ENCODE measurements at places on chromosomes 1 and 21.
A peak's percentile ranks its signal among the peaks of the same experiment; 100 is the strongest.

DNA sequence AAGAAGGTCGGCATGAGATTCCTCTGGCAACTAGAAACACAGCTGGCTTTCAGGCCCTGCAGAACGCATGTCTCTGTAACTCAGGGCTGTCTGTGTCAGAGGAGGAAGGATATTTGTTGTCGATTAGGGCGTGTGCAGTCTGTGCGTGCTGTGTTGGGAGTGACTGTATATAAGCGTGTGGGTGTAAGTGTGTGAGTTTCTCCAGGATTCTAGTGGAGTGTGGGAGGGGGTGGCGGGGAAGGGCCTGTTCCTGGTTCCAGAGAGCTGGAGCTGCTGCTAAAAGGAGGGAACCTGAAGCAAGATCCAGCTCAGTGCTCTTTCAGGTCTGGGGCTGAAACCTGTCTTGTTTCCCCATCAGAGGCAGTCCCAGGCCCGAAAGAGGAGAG is 74.3 kb downstream of the SLC16A1 start:
- DNase-seq, result no peak

DNA sequence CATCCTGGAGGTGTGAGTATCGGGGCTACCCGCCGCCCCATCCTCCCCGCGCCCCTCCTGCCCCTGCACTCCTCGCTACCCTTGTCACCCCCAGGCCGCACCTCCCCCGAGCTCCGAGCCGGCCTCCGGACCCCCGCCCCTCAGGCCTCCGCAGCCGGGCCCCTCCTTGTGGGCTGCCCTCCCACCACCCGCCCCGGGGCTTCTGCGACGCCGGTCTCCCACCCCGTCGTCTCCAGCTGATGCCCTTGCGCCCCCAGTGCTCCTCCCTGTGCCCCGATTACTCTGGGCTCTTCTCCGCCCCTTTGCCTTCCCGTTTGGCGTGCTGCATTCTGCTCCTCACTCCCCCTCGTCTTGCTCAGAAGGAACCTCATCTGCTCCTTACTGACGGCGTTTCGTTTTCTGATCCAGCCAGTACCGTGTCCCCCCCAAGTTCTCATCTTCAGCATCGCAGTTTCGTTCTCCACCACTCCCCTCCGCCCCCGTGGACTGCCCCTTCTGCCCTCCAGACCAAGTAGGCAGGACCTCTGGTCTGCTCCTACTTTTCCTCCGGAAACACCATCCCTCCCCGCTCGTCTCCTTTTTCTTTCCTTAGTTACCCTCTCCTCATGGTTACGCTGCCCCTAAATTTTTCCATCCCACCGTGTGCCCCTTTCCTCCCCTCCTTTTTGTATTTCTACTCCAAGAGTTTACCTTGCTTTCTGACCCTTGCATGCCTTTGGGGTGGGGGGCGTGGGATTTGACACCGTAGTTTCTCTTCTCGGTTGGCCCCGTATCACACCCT is 841 bp downstream of the SNX27 start:
- DNase-seq, result peak; percentile 9

DNA sequence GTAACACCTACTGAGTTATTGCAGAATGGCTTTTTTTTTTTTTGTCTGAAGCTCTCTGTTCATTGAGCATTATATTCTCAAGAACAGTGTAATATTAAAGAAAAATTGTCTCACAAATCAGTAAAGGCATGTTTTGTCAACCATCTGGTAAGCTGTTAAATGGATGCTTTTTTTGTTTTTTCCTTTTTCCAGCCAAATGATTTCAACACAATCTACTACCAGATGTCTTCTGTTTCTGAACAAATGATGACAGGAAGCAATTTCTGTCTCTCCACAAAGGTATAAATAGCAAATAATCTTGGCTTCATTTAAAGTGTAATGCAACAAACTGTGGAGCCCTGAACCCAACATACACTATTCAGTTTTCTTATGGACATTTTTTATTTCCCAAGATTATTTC is 78.6 kb upstream of the RGS2 start:
- no peak for DNase-seq

DNA sequence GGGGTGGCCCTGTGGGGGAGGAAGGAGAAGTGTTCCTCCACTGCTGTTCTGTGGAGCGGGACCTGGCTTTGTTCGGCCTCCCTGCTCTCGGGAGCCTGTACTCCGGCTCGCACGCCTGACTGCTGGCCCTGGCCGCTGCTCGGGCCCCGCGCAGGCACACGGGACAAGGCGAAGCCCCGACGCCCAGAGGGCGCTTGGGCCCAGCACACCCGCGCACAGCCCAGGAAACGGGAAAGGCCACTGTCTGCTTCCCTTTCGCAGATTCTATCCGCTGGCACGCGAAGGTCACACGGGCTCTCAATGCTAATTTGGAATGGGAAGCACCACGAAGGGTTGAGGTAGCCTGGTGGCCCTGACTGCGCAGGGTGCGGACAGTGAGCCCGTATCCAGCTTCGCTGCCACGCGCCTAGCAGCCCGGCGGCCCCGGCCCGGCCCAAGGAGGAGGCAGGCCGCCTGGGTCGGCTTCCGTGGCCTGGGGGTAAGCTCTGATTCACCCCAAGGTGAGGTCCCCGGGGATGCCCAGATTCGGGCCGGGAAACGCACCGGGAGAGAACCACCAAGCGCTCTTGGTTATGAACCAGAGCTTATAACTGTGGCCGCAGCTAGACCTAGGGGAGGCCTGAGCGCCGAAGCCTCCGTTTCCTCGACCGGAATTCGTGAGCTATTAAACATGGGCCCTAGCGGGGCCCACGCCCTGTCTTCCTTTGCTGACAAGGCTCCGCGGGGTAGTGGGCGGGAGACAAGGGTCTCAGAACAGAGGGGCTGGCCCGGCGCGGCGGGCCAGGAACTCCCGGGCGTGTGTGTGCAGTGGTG is 19.7 kb upstream of the TBX15 start:
- DNase-seq, result no peak

GRCh38 chr21:33024201-33025103 is 1.3 kb upstream of the OLIG2 start:
- no peak for DNase-seq

DNA sequence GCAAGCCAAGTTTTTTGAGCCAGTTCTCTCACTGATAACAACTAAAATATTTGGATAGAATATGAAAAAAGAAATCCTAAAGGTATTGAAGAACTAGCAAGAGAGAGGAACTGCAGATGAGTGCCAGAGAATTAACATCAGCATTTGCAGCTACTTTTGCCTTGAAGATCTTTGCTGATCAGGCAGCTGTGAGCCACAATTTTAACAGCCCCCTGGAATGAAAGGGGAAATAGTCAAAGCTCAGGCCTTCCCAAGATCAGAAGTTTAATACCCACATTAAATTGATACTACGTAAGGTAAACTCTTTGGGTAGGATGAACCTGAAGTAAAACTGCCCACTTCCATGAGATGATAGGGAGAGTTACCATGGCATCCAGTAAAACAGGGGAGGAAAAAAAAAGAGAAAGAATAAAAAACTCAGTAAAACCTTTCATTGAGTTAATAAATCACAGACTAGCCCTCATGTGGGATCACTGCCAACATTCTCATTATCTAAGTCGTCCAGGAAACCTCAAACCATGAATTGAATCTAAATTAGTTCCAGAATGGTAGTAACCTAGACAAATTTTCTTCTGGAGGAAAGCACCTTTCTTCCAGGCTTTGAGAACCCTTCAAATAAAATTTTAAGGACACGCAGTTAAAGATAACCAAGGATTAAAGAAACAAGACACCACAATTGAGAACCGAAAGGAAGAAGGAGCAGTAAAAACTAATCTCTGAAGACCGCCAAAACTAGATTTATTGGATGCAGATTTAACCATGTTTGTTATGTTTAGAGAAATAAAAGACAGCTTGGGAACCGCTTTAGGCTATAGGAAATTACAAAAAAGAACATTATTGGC is 28.3 kb downstream of the SCP2 start:
- no peak for DNase-seq

GRCh38 chr1:198335663-198336062 is 178.9 kb downstream of the NEK7 start:
- DNase-seq, result no peak

GRCh38 chr1:174005032-174005431 is 17.1 kb downstream of the RC3H1 start:
- DNase-seq, result no peak

- no peak for DNase-seq
Measured at GRCh38 chr1:110436635-110437034, 14.3 kb upstream of the PROK1 start.

Measured in stimulated activated CD4-positive, alpha-beta T cell treated with anti-CD3 and anti-CD28 coated beads, TNF-alpha, amount 100 ng/mL, for 4 hours (primary cell).